GM13977 (cell line): ENCODE measurements at places on chromosomes 4 and X.

GRCh38 chr4:186719925-186720694, 3.5 kb downstream of the FAT1 start:
- DNase-seq = no peak

DNA sequence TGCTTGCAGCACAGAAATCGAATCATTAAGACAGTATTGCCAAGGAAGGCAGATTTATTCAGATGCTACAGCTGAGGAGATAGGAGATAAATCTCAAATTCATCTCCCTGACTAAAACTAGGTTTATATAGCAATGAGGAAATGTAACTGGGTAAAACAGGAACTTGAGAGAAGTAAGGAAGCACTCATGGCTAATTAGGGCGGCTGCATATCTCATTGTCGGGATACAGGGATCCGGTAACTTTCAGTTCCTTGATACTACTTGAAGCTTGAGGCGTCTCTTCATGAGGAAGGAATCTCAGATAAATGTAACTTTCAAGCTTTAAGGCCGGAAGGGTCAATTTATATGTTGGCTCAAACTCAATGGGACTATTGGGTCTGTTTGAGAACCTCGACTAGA, 129.2 kb upstream of the WDR1 start:
- no peak for DNase-seq

- DNase-seq = no peak
These were observed 6.8 kb upstream of the G3BP2 start for GRCh38 chr4:75679876-75680575.

DNA sequence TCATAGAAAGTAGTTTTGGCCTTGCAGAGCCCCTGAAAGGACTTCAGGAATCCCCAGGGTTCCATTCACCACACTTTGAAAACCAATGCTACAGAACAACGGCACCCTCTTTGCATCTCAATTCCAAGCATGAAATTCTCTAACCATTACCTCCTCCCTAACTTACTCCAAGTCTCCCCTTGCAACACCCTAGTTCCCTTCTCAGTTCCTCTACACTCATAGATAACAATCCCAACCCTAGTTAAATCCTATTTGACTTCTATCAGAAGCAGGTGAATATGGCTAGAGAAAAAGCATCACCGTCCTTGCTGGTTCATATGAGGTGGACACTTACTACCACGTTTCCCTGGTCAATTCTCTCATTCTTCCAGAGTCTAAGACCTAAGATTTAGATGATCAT, 2.4 kb downstream of the RCHY1 start:
- no peak for DNase-seq

DNA sequence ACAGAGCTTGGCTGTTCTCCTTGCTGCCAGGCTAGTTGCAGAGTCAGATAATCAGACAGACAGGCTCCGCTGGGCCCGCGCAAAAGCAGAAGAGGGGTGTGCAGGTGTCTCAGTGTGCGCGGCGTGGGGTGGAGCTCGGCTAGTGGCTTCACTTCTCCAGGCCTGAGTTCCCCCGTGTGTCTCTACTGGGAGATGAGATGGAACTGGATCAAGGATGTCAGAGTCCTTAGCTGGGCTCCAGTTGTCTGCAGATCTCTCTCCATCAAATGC, 21.1 kb downstream of the HTRA3 start:
- no peak for DNase-seq

DNA sequence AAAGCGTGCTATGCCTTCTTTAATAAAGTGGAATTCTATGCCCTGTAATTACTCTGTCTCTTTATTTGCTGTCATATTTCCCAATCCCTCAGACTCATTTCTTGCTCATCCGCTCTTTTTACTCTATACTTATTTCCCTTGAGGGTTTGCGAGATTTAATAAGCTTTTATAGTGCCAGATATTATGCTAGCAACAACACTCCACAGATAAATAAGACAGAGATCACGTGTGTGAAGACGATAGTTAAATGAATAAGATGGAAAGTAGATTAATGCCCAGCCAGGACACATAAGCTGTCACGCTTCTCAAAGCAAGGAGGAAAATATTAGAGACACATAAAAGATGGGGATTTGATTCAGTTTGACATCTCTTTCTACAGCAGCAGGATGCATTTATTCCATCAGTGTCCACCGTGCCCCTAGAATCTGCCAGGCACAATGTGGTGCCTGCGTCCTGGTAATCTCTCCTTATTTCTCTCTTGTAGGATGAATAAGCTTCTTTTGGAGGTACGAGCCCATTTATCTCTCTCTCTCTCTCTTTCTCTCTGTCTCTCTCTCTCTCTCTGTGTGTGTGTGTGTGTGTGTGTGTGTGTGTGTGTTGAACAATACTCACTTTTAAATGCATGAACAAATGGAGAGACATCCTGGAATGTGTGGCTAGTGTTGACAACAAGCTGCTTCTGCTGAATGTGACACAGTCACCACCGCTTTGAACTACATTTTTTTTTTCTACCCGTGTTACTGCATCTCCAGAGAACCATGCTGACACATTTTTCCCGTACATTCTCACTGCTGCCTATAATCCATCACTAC, 48.2 kb downstream of the TMEM156 start:
- no peak for DNase-seq
